ENCODE measurements at places on chromosomes 16 and 17. TPM values are rescaled to one million over a fixed set of nuclear protein-coding genes. Genes with fewer than 3 reads are reported as not detected.

DNA sequence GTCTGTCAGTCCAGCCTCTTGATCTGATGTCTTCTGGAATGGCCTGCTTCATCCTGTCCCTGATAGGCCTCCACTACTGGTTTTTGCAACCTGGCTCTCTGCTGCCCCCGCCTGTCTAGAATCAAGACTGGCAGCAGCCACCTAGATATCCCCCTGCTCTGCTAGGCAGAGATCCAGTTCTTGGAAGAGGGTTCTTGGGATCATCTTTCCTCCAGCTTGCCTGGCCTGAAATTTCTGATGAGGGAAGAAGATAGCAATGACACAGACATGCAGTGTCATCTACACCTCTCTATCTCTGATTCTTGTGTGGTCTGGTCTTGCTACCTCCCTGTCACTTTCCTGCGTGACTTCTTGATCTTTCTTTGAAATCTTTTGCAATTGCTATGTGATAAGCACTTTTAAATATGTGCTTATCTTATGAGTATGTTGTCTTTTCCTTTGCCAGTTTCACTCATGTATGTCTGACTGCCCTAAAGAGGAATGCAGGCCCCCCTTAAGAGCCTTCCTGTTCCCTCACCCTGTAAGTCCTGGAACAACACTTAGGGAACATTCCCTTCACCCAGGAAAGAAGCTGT lies 20.3 kb upstream of the NFATC3 start:
- H3K36me3 ChIP-seq: peaks cover 12% of the 10 kb centered on the region
- H3K4me1 ChIP-seq: peaks cover 16% of the 10 kb centered on the region
- no peaks in the 10 kb centered on the region for H3K27me3 ChIP-seq
- peak overlapping the region; percentile 62 for H3K27ac ChIP-seq
- no peak overlapping the region for H3K4me3 ChIP-seq

DNA sequence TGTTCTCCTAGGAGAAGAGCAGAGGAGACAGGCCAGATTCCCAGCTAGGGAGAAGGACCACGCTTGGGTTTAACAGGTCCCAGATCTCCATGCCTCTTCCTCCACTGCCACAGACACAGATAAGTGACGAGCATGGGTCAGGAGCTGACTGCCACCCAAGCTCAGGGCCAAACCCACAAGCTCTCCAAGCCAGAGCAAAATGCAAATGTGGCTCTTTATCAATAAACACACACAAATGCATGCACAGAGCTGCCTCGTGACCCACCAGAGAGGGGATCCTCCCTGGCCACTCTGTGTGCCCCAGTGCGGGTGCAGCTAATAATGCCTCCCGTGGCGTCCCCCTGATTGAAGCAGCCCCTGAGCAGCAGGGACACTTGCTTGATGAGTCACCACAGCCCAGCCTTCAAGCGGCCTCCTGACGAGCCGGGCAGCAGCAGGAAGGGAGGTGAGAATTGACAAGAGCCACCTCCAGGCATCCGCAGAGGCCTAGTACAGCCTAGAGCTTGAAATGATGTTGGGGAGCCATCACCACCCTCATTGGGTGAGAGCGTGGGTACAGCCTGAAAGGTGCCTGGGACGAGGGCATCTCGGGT lies 143.9 kb downstream of the CCDC182 start:
- H3K4me1 ChIP-seq: peaks cover 17% of the 10 kb centered on the region
- no peak overlapping the region for H3K4me3 ChIP-seq
- no peak overlapping the region for H3K27ac ChIP-seq
- no peak for DNase-seq
- H3K27me3 ChIP-seq: no peaks in the 10 kb centered on the region
- no peaks in the 10 kb centered on the region for H3K36me3 ChIP-seq

Gene KCTD13
- total RNA-seq: 4.1 TPM

Gene SDR42E2
- not detected for total RNA-seq

All from IMR-90 (cell line).